ENCODE measurements at places on chromosomes 7 and 10. TPM values are rescaled to one million over a fixed set of nuclear protein-coding genes. Genes with fewer than 3 reads are reported as not detected.

PRF1 gene
- 0.41 TPM for polyA plus RNA-seq

- no peak for DNase-seq
These were observed 51.8 kb upstream of the SUN1 start for GRCh38 chr7:780516-780915.

PRSS37 gene
- polyA plus RNA-seq: 0.74 TPM

GRCh38 chr10:103745341-103746247 is 109.8 kb downstream of the SH3PXD2A start:
- DNase-seq: no peak

DNA sequence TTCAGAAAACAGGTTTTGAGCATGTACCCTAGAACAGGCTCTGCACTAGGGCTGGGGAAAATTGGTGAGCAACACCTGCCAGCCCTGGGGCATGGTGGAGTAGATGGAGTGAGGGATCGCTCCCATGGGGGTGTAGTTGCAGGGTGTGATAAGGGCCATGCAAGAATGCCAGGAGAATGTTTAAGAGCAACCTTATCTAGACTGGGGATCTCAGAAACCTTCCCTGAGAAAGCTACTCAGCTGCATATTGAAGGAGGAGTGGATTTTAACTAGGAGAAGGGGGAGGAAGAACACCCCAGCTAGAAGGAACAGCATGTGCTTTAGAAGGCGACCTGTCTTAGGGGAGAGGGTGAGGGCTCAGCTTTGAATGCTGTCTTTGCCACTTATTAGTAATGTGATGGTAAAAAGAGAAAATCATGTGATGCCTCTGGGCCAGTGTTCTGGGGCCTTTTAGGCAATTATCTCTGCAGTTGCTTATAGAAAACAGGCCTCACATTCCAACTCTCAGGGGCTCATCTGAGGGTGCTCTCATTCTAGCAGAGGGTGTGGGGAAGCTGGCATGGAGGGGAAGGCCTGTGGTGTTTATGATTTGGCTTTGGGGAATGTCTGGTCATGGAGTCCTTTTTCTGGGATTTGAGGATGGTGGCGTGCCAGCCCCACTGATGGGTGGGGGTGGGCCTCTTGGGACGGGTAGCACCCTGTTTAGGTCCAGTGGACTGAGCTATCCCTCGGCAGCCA is 225.4 kb downstream of the BMPER start:
- no peak for DNase-seq

GRCh38 chr10:116101616-116102315 is 171.2 kb downstream of the GFRA1 start:
- no peak for DNase-seq

- peak; percentile 59 for DNase-seq
These were observed 24.8 kb downstream of the NPTX2 start for GRCh38 chr7:98641646-98642500.

DNA sequence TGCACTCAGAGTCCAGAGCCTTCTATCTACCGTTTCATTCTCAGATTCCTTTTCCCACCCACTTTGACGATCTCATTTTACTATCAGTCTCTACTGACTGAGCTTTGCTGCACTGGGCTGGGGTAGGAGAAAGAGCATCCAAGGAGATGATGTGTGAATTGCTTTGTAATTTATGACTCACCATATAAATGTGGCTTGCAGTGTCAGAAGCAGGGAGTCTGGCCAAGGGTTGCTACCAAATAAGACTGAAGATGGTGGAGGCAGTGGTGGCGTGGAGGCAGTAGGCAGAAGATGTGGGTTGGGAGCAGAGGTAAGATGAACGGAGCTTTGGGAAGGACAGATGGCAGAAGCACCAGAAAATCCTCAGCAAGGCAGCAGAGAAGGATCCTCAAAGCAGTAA is 73.3 kb upstream of the AGK start:
- no peak for DNase-seq

DNA sequence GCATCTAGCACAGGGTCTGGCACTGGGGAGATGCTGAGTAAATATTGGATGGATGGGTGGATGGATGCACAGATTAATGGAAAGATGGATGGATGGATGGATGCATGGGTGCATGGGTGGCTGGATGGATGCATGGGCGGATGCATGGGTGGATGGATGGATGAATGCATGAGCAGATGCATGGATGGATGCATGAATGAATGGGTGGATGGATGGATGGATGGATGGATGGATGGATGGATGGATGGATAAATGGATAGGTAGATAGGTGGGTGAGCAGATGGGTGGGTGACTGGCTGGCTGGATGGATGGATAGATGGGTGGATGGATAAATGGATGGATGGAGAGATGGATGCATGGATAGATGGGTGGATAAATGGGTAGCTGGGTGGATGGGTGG is 5.7 kb downstream of the PAX4 start:
- DNase-seq: no peak

DNA sequence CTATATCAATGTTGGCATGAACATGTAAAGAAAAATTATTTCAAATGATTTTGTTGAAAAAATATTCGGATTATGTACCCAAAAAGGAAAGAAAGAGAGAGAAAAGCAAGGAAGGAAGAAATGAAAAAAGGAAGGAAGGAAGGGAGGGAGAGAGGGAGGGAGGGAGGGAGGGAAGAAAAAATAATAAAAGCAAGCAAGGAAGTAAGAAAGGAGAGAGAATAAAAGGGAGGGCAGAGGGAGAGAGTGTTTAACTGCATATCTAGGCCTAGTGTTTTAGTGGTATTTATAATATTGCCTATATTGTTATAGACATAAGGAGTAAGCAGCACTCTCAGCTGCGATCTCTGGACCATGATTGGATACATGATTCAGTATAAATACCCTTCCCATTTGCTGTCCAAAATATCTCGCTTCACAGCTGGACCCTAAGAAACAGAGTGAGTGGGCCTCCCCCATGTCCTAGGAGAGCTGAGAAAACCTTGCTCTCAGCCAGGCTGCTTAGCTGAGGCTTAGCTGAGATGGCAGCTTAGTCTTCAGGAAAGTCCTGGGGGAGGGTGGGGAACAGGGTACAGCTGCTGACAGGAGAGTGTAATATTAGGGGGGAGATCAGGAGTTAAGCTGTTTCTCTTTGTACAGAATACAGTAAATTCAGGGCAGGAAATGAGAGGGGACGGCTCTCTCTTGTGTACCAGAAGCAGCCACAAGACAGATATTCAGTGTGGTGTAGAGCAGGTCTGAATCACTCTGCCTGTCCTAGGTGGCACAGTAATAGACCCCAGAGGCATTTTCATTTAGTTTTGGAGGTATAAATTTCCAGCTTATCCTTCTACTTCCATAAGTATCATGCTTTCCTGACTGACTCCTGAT is 66.8 kb upstream of the TARP start:
- no peak for DNase-seq

- no peak for DNase-seq
These were observed 158.9 kb upstream of the STEAP4 start for GRCh38 chr7:88465600-88465999.

DNA sequence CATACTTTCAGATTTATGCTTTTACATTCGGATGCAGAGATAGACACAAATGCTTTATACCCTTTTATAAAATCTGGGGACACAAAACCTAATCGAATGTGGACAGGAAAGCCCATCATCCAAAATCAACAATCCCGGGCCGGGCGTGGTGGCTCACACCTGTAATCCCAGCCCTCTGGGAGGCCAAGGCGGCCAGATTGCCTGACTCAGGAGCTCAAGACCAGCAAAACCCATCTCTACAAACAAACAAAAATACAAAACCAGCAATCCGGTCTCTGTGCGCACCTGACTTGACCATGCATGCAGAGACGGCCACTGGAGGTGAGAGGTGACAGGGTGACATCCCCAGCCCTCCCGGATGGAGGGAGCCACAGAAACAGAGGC is 13.5 kb downstream of the COBL start:
- DNase-seq: no peak

GRCh38 chr7:110483553-110483952 is 607.4 kb upstream of the LRRN3 start:
- no peak for DNase-seq

GRCh38 chr7:47846138-47846836 is 102.0 kb downstream of the PKD1L1 start:
- DNase-seq: no peak

RSPH10B gene
- polyA plus RNA-seq: 0.43 TPM

DNA sequence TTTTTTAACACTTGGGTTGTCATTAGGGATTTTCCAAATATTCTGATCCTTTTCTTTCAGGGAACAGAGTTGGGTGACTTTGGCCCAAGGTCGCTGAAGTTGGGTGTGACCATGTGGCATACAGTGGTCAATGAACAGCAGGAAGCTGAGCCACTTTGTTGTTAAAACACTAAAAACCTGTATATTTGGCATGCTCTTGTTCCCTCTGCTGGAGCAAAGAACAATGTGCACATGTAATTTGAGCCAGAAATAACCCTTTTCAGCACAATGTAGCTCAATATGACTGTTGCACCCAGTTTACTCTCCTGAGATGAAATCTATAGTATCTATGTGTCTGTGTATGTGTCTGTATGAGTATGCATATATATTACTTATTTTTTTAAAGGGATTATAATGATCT is 74.9 kb downstream of the ADCYAP1R1 start:
- DNase-seq: peak; percentile 15

DNA sequence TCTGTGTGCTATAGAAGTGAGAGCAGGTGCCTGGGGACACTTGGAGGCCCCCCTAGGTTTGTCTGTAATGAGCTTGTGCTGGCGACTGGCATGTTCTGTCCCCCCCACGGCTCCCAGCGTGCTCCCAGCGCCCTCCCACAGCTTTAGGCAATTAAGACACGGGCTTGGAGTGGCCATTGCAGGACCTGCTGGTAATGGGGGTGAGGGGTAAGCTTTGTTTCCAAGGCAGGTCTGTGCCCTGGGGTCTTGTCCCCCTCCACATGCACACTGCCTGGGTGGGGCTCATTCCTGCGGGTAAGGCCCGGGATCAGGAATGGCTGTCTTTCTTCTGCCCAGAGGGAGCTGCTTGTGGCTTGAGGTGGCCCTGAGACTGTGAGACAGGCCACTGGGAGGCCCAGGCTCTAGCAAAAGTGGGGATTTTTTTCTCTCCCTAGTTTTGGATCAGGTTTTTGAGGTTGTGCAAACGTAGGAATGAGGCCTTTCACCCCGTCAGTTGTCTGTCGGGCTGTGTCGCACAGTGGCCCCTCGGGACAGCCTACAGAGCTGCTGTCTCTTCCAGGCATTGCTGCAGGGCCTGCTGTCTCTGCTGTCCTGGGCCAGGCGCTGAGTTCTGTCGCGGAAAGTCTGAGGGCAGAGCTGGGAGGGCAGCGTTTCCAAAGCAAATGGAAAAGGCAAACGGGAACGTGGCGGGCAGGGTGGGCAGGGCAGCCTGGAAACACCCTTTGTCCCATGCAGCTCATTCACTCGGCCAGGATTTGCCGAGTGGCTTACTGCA is 107.4 kb downstream of the LHPP start:
- DNase-seq: no peak
